WERI-Rb-1 (cell line): ENCODE measurements at places on chromosomes 6 and 20.

DNA sequence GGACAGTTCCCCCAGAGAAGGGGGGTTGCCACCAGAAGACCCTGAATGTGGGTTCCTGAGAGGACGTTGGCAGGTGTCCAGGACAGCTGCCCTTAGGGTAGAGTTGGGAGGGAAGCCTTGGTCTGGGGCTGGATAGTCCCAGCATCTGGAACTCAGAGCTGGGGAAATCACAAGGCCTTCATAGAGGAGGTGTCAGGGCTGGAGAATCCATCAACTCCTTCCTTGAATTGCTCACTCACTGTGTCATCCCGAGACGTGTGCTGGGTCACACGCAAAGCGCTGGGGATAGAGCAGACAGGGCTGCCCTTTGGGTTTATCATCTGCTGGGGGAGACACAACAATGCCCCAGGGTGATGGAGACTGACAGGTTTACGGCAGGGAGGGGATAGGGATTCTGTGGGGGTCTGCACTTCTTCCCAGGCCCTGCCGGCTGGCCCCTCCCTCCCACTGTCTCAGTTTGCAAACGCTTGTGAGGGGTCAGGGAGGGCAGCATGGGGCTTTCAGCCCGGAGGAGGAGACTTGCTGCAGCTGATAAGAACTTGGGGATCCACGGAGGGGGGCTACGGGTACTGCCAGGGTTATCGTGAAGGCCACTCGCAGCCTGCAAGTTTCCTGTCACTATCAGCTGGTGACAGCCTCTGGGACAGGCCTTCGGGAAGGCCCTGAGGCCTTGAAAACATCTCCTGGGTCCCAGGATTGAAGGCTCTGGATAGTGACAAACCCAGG is 18.6 kb downstream of the RBM38 start:
- no peak for DNase-seq

GRCh38 chr20:24695529-24696225 is 226.2 kb downstream of the SYNDIG1 start:
- DNase-seq, result no peak

DNA sequence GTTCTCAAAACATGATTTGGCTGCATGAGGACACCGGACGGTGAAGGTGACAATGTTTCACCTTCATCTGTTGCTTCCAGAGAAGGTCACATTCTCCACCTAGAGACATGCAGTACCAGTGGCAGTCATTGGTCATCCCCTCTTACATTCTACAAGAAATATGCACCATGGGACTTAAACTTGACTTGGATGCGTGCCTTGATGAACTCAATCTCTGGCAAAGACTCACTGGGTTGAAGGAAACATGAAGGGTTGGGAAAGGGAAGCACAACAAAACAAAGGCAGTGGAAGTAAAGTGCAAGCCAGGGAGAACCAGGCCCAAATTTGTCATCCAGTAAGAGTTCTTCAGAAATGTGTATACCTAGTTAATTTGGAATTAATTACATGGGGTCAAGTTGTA is 39.4 kb upstream of the ARMH2 start:
- no peak for DNase-seq

GRCh38 chr6:168457653-168457934 is 16.6 kb downstream of the SMOC2 start:
- no peak for DNase-seq

DNA sequence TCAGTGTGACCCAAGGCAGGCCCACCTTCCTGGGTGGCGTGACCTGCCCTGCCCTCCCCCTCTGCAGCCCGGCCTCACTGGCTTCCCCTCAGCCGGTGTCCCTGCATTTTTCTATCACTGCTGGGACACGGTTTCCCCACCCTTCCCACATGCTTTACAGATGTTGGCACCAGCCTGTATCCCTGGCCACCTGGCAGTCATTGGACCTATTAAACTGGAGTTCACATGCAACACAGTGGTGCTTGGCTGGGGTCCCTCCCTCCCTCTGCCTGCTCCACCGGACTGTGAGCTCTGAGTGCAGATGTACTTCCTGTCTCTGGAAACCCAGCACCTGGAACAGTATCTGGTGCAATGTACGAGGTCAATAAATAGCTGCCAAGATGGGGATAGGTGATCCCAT is 25.5 kb upstream of the STX16 start:
- no peak for DNase-seq

- no peak for DNase-seq
Measured at GRCh38 chr20:43982886-43983285, 68.2 kb downstream of the TOX2 start.

- DNase-seq, result no peak
Measured at GRCh38 chr20:35311409-35311808, 19.2 kb upstream of the FAM83C start.
